ENCODE measurements at places on chromosomes 13 and 19.

DNA sequence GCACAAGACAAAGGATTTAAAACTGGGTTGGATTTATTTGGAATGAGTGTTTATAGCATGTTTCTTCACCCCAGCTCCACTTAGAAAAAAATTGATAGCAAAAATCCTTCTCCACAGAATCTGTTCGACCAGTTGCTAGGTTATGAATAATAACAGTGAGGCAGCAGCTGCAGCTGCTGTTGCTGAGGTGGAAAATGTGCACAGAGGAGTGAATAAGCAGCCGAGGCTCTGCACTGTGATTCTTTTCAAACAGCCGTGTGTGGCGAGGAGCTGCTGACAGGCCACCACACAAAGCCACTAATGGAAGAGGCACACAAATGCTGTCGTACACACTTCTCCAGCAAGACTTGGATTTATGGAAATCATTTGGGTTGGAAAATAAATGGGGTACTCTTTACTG lies 6.4 kb upstream of the RASL11A start:
- no peak for DNase-seq

DNA sequence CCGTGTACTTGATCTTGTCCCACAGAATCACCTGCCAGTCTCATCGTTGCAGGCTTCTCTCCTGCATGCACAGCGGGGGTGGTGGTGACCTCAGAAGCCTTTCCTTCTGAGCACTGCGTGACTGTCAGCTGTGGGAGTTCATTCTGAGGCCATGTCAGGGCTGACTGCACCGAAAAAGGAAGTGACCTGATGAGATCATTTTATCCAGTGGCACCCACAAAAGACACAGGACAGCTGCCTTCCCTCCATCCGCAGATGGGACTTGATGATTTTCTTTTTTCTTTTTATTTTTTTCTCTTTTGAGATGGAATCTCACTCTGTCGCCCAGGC lies 89.7 kb downstream of the RAB20 start:
- DNase-seq, result peak; percentile 9

DNA sequence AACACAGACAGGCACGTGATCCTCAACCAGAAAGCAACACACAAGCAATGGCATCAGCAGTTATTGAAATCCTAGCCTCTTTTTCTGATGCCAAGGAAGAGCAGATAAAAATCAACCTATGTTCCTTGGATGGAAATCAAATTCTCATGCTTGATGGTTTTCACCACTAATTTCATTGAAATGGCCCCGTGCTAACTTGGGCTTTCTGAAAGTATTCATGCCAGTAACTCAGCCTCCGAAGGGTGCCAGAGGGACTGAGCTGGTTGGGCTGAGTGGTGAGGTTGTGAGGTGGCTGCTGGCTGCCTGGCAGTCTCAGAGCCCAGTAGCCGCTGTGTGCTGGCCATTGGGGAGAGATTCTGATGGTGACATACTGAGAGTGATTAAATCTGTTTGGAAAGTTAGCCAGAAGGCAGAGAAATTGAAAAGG lies 309.3 kb downstream of the DCT start:
- no peak for DNase-seq

DNA sequence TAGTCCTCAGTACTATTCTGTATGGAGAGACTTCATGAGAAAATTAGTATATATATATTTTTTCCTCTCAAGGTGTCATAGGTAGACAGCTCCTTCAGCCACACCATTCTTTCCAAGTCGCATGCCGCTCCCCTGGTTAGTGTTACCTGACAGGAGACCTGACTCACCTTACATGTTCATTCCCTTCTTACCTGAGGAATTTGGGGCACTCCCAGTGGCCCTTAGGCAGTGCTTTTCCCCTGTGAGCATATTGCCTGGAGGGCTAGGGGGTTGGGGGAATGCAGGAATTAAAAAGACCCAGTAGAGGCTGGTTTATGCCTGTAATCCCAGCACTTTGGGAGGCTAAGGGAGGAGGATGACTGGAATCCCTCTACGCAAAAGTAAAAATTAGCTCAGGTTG lies 9.0 kb upstream of the ACTN4 start:
- no peak for DNase-seq

DNA sequence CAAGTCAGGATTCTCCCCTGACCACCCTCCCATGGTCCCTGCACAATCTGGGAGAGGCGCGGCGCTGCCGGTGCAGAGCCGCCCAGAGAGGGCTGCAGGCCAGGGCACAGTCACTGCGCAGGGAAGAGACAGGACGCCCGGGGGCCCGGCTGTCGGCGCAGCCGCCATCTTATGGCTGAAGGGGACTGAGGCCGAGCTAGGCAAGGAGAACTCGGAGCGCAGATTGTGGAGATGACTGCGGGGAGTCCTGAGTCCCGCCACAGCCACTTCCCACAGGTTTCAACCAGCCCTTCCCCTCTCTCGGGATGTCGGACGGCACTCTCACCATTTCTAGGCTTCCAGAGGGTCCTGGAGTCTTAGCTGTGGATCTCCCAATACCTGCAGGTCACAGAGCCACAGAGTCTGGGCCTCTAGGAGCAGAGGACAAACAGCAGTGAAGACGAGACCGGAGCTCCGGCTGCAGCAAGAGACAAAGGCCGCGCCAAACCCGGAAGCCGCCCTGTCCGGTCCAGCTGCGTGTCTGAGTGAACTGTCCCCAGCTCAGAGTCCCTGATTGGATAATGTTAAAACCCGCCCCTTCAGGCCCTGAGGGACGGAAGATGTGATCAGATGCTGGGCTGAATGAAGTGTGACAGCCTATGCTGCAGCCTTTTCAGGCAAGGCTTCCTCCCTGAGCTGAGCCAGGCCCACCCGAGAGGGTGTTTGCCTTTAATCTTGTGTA lies at the start of gene ZNF708:
ZNF708 (minus strand) TSS at position 526 of the 721 bp plus-strand sequence; CDS start at position 328, 198 bp downstream.
- DNase-seq, result peak; percentile 47
